Epithelial cell of prostate (primary cell): ENCODE measurements at places on chromosomes 7 and 10.
A peak's percentile ranks its signal among the peaks of the same experiment; 100 is the strongest.

GRCh38 chr7:105656922-105657521 is 75.7 kb upstream of the EFCAB10 start:
- no peak for DNase-seq

DNA sequence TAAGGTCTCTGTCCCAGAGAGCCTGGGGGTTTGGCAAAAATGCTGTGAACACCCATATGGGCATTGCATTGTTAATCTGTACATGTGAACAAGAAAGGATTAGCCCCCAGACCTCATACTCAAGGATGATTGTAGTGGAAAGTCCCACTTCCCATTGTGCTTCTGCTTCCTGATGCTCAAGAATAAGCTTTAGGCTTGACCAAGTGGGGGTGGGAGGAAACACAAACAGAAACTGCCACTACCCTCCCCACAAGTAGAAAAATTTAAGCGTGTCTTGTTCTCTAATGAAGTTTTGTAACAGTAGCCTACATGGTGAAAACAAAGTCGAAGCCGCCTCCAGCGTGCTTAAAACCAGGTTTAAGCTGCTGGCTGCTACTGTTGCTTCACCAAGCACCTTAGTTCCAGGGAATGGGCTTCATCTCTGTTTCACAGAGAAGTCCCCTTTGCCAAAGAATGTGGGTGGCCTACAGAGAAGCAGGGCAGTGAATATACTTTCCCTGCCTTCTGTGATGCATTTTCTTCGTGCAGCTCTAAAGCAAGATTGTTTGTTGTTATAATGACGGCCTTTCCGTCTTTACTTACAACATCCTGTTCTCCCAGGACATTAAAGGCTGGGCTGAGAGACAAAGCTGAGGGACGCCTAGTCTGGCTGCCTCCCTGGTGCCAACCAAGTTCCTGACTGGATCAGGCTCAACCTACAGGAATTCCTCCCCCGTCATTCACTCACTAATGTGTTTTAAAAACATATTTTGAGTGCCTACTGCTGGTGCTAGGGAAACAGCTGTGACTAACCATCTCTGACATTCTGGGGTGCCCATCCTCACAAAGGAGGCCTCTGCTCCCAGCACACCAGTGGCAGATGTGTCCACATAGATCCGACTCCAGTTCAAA is 32.1 kb upstream of the CCSER2 start:
- DNase-seq: no peak

GRCh38 chr7:43584195-43584586 is 1.3 kb downstream of the STK17A start:
- DNase-seq: no peak

- DNase-seq: no peak
These were observed 32.0 kb downstream of the CUL2 start for GRCh38 chr10:35058134-35058533.

- no peak for DNase-seq
These were observed 160.3 kb upstream of the KLF14 start for GRCh38 chr7:130894146-130894908.

DNA sequence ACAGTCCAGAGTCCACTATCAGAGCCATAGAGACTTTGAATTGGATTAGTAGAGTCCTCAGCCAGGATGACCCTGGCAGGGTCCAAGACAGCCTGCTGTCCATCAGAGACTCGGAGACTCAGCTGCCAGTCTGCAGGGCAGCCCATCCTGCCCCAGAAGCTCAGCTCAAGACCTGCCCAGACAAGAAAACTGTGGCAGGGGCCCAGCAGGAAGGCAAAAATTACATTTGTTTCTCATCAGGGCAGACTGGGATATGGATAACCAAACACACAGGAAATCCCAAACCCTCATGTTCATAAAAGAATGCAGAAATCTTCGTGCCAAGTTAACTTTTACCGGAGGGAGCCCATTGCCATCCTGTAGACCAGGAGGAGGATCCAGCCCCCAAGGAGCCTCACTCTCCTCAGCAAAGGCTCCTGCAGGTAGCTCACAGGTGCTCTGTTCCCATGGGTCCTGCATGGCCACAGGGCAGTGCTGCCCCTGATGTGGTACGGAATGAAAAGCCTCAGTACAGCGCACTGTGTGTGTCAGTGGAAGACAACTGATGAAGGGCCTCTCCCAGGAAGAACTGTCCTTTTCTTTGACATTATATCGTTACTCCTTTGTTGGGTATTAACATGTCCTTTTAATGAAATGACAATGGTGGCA is 222.2 kb downstream of the KCNMA1 start:
- no peak for DNase-seq

DNA sequence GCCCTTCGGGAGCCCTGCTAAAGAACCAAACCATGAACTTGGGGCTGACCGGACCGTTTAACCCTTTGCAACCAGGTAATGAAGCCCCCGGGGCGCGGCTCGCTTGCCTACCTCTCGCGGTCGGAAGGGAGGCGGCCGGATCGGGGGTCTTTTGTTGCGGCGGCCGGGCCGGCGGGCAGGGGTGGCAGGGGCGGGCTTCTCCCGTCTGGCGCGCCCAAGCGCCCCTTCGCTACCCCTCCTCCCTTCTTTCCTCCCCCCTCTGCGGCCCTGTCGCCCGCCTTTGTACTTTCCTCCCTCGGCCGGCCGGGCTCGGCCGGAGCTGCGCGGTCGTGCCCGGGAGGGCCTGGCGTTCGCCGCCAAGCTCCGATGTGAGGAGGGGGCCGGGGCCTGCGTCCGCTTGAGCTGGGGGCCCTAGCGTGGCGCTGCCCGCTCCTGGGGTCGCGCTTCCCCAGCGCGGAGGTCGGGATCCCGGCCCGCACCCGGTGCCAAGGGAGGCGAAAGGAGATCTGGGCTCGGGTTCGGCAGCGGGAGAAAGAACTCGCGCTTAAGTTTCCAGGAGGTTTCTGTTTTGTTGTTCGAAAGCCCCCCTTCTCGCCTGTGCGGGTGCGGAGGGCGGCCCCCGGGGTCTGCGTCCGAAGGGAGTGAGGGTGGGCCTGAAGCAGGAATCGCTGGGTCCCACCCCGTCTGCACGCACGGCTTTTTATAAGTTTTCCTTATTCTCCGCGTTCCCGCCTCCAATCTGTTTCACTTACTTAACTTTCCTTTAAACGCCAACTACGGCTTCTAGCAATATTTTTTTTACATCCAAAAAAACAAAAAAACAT is 436.8 kb upstream of the GALNT17 start:
- DNase-seq: no peak

- peak; percentile 43 for DNase-seq
These were observed 12.0 kb upstream of the GLCCI1 start for GRCh38 chr7:7956531-7957128.

DNA sequence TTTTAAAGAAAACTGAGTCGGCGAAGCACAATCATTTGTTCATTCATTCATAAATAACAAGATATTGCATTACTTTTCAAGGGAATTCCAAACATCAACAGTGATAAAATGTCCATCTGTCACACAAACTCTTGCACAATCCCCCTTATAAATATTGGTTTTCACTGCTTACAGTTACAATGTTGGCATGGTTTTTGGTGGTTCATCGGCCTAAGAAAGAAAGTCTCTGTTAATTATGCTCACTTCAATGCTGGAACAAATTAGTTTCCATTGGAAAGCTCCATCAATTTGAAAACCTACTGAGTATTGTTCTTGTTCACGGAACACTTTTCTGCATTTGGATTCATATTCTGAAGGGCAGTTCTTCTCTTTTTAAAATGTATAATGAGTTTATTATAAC is 188.5 kb downstream of the JAZF1 start:
- DNase-seq: no peak

DNA sequence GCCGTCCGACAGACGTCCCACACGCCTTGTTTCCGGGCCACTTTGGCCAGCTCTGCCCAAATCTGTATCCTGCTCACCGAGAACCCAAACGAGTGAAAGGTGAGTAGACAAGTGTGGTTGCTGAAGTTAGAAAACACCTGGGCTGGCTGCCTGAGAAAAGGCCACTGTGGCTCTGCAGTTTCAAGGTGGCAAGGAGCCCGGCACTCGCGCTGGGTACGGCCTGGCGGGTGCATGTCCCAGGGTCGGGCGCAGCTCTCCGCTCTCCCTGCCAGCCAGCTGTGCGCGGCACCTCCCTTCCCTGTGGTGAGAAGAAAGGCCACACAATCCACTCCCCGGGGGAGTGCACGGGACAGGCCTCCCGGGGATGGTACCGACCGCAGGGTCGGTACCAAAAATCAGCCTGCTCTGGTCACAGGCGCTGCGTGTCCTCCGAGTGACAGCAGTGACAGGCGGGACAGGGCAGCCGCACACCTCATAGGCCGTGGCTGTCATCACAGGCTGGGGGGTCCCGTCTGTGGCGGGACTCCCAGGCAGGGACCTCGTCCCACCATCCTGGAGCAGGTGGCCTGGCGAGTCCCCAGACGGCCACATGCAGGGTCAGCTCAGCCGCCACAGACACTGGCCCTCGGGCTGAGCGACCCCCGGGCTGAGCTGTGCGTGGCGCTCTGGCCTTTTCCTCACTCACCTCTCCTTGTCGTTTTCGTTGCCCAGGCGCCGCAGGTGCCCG is 22.8 kb downstream of the CFAP46 start:
- no peak for DNase-seq

GRCh38 chr10:7563770-7564169 is 103.0 kb downstream of the ITIH5 start:
- DNase-seq: no peak

DNA sequence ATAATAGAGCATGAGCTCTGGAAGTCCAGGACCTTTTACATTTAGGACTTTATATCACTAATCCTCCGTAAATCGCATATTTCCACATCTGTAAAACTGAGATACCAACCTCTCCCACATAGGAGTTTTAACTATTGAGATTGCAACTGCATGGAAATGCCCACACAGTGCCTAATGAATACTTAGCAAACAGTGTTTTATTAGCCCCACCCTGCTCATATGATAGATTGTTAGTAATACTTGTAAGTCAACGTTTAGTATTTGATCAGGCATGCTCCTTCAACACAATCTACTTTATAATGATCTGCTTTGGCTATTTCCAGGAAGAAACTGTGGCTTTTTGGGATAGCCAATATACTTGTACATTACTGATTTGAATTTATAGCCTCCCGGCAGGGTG is 8.5 kb downstream of the PDZD8 start:
- no peak for DNase-seq

GRCh38 chr7:3995187-3995586 is 686.9 kb upstream of the FOXK1 start:
- no peak for DNase-seq

- DNase-seq: no peak
These were observed 35.2 kb upstream of the WDFY4 start for GRCh38 chr10:48649349-48649944.

- no peak for DNase-seq
These were observed 18.1 kb downstream of the LRMDA start for GRCh38 chr10:75449382-75450074.

- no peak for DNase-seq
These were observed 17.1 kb downstream of the ADAM8 start for GRCh38 chr10:133259602-133259989.

DNA sequence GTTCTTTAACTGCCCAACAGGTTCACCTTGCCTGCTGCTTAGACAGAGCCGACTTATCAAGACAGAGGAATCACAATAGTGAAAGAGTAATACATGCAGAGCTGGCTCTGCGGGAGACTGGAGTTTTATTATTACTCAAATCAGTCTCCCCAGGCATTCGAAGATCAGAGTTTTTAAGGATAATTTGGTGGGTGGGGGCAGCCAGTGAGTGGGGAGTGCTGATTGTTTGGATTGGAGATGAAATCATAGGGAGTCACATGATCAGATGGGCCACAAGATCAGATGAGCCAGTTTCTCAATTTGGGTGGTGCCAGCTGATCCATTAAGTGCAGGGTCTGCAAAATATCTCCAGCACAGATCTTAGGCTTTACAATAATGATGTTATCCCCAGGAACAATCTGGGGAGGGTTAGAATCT is 131.3 kb downstream of the AKR1D1 start:
- no peak for DNase-seq

GRCh38 chr7:41425926-41426325 is 277.0 kb downstream of the INHBA start:
- peak; percentile 60 for DNase-seq

- DNase-seq: no peak
These were observed 224.3 kb downstream of the THSD7A start for GRCh38 chr7:11607686-11608085.

- no peak for DNase-seq
These were observed 34.3 kb downstream of the AOAH start for GRCh38 chr7:36690041-36690440.

GRCh38 chr10:79602953-79603352 is 7.8 kb upstream of the SFTPA1 start:
- no peak for DNase-seq

DNA sequence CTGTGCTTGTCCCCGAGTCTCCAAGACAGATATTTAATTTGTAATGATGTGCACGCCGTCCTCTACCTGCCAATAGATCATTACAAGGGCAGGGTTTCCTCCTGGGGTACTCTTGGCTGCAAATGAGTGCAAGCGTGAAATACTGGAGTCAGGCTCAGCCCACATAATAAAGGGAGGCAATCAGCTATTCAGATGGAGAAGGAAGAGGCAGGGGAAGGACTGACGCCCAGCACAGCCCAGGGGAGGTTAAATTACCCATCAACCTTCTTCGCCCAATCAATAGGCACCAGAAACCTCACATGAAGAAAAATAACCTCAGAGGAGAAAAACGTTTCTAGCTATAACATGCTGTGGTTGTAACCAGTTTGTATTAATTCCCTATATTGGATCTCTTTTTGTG is 544.9 kb upstream of the ADARB2 start:
- no peak for DNase-seq

- no peak for DNase-seq
These were observed 52.6 kb upstream of the SMNDC1 start for GRCh38 chr10:110357252-110357780.

GRCh38 chr10:122564980-122565379 is 4.4 kb downstream of the DMBT1 start:
- no peak for DNase-seq

- no peak for DNase-seq
These were observed 126.8 kb upstream of the AMPH start for GRCh38 chr7:38757931-38758330.

DNA sequence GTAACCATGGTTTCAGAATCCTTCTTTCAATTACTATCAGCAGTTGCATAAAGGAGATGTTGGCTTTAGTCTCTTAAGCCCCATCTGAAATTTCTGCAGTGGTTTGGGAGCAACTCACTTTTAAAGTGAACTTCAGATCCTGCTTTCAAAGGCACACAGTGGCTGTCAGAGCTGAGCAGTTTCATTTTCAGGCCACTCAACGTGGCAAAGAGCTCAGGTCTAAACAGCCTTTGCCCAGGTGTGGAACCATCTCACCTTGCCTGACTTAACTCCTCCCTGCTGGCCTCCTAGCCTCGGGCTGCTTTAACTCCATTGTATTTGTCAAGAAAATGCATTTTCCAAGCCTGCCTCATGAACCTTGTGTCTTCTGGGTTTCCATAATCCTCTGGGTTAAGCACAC is 197.5 kb upstream of the KMT2E start:
- DNase-seq: no peak

- no peak for DNase-seq
These were observed 3.4 kb upstream of the GAL3ST4 start for GRCh38 chr7:100171840-100172239.

DNA sequence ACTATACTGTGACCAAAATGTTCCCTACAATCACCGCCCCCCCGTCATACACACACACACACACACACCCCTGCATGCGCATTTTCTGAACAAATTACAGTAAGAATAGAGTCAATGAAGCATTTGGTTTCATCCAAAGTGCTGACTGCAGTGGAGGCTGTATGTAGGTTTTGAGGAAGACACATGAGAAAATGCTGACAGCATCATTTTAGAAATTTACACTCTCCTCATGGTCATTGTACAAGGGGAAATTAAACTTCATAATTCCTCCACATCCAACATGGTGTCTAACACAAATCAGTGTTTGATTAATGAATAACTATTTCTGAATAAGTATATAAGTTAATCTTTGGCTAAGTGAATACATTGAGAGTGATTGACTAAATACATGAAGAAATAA is 1126.8 kb upstream of the PHF14 start:
- DNase-seq: no peak
